Activated CD4-positive, alpha-beta T cell treated with anti-CD3 and anti-CD28 coated beads, Interleukin-2, amount 50 U/mL, for 24 hours (primary cell): ENCODE measurements at places on chromosomes 12 and 14.

DNA sequence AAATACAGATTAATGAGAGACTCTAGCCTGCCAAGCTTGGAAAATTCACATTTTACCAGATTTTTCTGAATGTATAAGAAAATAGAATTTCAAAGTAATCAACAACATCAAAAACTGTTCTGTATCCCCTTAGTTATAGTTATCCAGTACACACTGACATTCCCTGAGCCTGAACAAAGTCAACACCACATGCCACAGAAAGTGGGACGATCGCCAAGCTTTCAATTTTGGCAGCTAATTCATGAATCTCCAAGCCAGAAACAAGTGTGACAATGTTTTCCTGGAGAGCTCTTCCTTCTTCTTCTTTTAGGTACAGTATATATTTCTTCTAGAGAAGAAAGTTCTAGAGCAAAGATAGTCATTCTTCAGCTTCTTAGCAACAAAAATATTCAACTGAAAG lies 290.2 kb downstream of the PRKD1 start:
- no peak for DNase-seq

GRCh38 chr12:52383331-52383730 lies 2.1 kb downstream of the KRT84 start:
- no peak for DNase-seq

- no peak for DNase-seq
Observed at GRCh38 chr12:47124451-47124850, 44.7 kb upstream of the AMIGO2 start.

DNA sequence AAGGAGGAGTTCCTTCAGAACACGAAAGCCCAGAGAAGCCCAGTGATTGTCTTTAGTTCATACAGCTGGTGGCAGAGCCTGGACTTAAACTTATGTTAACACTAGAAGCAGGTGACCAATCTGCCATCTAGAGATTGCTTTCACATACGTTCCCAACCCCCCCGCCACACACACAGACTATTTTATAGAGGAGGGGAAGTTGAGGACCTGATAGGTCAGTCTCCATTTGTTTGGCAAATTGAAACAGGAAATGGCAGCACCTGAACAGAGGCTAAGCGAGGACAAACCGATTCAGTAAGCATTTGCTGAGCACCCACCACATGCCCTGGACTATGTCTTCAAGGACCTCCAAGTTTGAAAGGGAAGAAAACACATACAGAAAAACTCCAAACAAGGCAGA lies 4.8 kb upstream of the PLEKHD1 start:
- no peak for DNase-seq

DNA sequence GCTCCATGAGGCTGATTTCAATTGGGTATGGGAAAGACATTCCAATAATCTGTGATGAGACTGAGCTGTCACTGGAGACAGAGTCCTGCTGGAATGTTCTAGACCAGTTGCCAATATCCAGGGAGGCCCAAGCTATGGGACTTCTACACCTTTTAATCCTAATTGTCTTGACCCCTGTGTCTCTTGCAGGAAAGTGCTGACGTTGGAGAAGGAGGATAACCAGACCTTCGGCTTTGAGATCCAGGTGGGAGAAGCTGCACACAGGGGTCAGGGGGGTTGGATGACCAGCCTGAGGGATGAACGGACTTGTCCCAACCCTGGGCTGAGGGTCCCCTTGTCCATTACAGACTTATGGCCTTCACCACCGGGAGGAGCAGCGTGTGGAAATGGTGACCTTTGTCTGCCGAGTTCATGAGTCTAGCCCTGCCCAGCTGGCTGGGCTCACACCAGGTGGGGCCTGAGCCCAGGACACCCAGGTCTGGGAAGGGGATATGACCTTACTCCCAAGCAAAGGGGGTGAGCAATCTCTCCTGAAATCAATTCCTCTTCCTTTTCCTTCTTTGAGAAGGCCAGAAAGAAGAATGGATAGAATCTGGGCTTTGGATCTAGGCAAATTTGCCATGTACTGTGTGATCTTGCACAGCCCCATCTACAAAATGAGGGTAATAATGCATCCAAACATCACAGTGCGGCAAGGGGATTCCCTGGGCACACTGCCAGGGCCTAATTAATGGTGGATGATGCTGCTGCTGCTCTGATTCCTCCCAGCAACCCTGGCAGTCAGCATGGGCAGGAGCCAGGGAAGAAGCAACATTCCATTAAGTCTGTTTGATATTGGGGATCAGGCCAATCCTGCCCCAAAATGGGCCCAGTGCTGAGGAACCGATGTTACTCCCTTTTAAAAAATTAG lies 4.2 kb downstream of the TAMALIN start:
- no peak for DNase-seq

DNA sequence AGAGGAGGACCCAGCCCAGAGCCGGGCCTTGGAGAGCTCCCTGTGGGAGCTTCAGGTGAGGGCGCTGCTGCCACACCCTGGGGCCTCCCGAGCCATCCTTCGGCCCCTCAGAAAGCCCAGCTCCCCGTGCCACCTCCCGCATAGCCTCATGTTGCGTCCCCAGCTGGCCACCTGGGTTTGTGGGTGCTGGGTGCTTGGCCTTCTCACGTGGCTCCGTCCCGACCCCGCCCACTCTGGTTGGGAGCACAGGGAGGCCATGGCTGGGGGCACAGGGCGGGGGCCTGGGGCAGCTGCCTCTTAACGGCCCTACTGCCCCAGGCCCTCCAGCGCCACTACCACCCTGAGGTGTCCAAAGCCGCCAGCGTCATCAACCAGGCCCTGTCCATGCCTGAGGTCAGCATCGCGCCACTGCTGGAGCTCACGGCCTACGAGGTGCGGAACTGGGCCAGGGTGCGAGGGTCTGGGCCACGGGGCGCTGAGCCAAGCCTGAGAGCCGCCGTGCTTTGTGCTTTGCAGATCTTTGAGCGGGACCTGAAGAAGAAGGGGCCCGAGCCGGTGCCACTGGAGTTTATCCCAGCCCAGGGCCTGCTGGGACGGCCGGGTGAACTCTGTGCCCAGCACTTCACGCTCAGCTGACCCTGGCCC lies 7.6 kb downstream of the NOC4L start:
- no peak for DNase-seq

DNA sequence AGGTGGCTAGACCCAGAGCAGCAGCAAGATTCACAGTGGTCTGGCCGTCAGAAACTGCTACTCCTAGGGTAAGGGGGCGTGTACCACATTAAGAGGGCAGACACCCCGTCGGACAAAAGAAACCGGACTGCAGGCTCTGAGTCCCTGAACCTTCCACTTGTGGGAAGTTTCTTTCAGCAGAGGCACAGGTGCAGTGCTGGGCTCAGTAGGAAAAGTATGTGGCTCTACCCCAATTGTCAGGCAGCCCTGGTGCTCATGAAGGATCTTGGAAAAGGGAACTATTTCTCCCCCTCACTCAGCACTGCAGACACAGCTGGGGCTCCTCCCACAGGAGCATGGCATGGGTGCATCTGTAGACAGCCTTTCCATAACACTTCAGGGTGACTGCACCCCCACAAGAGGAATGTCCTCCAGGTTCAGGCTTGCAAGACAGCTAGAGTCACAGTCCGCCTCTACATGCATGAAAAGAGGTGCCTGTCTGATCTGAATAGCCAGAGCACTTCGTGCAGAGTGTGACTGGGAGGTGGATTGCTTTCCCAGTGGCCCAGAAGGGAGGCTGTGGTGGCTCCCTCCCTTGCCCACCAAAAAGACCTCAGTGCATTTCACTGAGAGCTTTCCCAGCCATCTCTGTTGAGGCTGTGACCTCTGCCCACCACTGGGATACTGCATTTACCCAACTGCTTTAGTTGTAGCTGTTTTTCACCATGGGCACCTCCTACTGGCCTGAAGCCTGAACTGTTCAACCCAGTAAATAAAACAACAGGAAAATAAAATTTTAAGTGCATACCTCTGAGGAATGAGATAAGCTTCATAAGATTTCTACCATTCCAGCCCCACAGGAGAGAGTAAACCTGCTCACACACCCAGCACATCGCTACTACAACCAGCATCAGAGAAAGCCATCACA lies 14.2 kb downstream of the CEP128 start:
- no peak for DNase-seq
